CD4-positive, alpha-beta T cell treated with Interleukin-17A for 4 hours (primary cell): ENCODE measurements at places on chromosomes 6 and 20.

DNA sequence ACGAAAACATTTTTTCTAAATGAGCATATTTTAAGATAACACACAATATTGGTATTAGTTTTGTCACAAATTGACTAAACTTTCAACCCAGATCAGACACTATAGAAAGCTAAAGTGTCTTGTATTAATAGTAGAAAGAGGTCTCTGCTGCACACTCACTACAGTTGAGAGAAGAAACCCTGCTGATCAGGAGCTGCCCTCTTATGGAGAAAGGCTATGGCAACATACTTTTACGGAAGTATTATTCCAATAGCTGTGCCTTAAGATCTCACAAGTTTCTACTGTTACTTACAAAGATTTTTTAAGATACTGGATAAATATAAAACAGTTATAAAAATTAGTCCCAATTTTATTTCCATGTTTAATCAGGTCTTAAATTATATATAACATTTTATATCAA is 155.7 kb downstream of the RIMS1 start:
- no peak for DNase-seq

DNA sequence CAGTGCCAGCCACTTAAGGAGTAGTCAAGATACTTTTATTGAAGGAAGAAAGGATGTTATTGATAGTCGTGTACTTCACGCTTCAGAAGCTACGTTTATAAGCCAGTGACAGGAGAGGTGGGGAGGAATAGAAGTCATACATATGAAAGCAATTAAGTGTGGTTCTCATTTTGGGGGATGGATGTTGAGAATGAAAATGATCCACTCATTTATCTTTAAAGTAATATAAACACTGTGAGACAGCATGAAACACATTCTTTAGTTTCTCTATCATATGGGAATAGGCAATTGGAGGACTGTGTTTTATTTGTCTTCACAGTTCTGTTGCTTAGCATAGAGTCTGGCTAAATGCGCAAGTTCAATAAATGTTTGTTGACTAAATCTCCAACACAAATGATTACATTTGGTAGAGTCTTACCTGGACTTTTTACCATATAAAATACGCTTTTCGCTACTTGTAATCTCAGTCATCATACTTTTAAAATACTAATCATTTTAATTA is 35.2 kb downstream of the AK9 start:
- no peak for DNase-seq

GRCh38 chr6:32862725-32863124 is 8.7 kb downstream of the PSMB9 start:
- DNase-seq, result no peak

- DNase-seq, result no peak
Measured at GRCh38 chr6:142045380-142046278, 87.1 kb upstream of the GJE1 start.

GRCh38 chr6:139635401-139636130 is 261.1 kb upstream of the CITED2 start:
- DNase-seq, result no peak

DNA sequence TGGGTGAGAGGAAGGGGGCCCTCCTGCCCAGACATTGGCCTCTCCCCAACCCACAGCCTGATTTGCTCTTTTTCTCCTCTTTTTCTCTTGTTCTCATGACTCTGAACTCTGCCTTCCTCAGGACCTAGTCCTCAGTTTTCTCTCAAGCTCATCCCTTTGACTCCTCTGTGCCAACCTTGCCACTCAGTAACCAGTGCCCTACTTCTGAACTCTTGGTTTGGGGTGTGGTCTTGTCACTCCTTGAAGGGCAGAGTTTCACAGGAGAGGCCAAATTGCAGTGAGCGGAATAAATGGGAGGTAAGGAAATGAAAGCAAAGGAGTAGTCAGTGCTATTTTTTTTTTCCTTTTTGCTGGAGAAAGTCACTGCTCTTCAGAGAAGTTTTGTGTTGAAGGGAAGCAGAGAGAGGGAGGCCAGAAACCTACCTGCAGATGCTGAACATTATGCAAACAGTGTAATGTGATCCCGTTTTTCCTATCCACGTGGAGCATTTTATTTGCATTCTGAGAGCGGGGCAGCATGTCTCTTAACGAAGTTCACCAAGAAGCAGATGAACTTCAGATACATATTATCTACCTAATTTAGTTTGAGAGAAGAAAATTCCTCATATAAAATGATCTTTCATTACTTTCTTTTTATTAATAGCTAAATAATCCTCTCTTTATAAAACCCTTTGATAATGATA is 26.9 kb downstream of the CFAP61 start:
- DNase-seq, result no peak

DNA sequence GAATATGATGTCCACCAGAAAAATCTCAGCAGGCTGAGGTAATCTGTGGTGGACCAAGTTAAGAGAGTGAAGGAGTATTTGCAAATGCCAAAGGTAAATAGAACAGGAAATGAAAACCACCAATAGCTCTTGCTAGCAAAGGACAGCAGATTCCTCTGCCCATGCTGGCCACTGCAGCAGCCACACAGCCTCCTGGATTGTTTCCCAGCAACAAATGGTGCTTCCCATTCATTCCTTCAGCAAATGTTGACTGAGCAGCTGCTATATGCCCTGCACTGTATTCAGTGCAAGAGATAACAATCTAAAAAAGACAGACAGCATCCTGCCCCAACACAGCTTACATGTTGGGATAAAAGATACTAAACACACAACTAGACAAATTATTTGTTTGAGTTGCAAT is 11.0 kb downstream of the ROS1 start:
- DNase-seq, result no peak

GRCh38 chr20:2509794-2510193 is 1.1 kb upstream of the ZNF343 start:
- no peak for DNase-seq

DNA sequence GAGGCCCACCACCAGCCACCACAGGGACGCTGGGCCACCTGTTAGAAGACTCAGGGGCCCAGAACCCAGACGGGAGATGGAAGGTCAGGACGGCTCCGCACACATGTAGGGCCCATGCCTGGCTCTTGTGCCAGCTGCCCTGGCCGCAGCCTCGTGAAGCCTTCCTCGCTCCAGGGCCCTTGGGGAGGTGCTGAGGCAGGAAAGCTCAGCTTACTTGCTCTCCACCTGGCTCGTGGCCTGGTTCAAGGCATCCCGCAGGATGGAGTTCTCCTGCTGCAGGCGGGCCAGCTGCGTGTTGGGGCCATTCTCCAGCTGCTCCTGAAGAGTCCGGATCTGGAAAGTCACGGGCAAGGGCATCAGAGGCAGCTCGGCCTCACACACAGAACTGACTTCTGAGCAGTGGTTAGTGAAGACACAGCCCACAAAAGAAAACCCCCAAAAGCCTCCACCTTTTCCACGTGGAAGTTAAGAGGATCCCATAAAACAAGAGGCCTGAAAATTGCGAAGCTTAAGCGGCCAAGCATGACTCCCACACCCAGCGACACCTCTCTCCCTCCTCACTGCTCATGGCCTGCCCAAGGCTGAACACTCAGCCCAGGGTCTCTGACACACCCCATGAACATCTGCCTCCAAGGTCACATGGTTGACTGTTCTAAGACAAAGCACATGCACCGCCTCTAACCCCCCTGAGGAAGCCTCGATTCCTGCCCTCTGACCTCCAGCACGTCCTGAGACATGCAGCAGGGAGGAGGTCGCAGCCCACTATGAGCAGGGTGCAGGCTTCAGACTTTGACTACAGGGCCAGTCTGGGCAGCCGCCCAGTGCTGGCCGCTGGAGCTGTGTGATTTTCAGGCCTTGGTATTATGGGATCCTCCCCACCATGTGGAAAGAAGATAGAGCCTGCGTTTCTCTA is 46.5 kb downstream of the RRBP1 start:
- no peak for DNase-seq

DNA sequence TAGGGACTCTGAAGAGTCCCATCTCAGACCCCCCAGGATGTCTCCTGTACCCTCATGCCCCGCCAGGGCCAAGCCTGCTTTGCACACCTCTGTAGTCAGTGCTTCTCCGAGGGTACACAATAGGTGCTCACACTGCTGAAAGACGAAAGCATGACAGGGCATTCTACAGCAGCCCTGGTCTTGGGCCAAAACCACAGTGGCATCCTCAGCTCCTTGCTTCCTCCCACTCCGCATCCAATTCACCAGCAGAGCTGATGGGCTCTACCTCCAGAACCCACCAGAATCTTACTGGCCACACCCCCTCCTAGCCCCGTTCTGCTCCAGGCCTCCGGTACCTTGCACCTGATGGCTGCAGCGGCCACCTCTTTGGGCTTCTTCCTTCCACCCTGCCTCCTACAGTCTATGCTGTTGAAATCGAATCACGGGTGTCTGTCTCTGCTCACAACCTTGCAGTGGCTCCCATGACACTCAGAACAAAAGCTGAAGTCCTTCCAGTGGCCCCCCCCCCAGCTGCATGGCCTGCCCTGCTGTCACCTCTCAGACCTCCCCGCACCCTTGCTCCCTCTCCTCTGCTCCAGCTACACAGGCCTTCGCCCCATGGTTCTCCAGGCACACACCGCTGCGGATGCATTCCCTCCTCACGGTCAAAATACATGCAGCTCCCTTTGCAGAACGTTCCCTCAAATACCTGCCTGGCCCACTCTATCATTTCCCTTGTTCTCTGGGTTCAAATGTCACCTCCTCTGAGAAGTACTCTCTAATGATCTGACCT is 1.2 kb downstream of the ANGPT4 start:
- no peak for DNase-seq

DNA sequence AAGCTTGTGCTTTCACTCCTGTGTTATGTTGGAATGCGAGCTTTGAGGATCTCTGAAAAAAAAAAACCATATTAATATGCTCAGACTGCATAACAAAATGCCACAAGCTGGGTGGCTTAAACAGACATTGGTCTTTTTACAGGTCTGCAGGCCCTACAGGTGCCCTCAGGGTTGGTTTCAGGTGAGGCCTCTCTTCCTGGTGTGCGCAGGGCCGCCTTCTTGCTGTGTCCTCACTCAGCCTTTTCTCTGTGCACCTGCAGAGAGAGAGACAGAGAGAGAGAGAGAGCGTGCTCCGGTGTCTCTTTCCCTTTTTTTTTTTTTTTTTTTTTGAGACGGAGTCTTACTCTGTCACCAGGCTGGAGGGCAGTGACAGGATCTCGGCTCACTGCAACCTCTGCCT is 114.1 kb upstream of the SNX9 start:
- DNase-seq, result no peak

DNA sequence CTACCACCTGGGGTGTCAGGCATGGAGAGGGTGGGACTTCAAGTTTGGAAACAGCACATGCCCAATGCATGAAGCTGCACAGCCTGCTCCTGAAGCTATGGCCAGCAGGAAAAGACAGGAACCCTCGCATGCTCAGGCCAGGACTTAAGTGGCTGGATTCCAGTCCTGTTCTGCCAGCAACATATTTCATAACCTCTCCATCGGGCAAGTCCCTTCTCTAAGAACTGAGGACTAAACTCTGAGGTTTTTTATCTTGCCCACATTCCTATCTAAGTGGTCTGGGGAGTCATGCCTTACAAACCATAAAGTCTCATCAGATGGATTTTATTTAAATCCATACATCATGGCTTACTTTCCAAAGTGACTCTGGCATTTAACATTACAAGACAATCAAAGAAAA is 27.5 kb upstream of the AGPAT4 start:
- DNase-seq, result no peak

DNA sequence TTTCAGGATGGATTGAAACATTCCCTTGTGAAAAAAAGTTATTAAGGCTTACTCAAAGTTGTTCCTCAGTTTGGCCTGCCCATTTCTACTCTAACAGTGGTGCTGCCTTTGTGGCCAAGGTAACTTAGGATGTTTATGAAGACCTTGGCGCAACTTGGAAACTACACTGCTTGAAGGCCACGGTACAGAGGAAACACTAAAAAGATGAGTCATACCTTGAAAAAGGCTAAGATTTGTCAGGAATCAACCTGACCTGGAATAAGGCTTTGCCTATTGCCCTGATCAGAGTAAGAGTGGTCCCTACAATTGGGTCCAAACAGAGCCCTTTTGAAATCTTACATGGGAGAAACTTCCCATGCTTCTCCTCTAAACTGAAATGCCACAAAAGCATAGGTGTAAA is 119.9 kb upstream of the MOCS1 start:
- no peak for DNase-seq

- no peak for DNase-seq
Measured at GRCh38 chr20:46351357-46352058, 43.2 kb upstream of the CDH22 start.

- no peak for DNase-seq
Measured at GRCh38 chr6:53731866-53732636, 62.8 kb upstream of the LRRC1 start.

GRCh38 chr6:69232911-69233448 is 563.8 kb downstream of the LMBRD1 start:
- peak; percentile 3 for DNase-seq

GRCh38 chr6:18293076-18293904 is 29.0 kb upstream of the DEK start:
- no peak for DNase-seq

GRCh38 chr20:9415426-9415825 is 99.0 kb upstream of the LAMP5 start:
- DNase-seq, result no peak
